Activated naive CD4-positive, alpha-beta T cell (primary cell): ENCODE measurements at places on chromosomes 2 and 18.

DNA sequence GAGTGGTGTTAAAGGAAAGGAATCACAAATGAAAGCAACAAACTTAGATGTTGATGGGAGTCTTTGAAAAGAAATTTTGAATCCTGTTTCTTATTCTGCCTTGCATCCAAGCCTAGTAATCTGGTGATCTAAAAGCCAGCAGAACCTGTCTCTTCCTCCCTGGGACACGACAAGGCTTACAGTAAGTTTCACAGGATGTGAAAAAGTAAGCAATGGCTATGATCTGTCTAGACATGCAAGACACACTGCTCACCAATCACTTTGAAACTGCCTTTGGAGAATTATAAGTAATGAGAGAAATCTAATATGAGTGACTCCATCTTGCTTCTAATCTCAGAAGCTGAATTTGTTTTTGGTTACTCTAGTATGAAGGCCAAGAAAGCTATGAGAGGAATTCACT lies 103.7 kb downstream of the KCNH7 start:
- DNase-seq: no peak

GRCh38 chr2:71882949-71883472 lies 264.7 kb downstream of the CYP26B1 start:
- no peak for DNase-seq

- no peak for DNase-seq
These were observed 683.5 kb downstream of the TMEM182 start for GRCh38 chr2:103445347-103445746.

GRCh38 chr18:73199151-73199550 lies 331.4 kb upstream of the NETO1 start:
- no peak for DNase-seq

DNA sequence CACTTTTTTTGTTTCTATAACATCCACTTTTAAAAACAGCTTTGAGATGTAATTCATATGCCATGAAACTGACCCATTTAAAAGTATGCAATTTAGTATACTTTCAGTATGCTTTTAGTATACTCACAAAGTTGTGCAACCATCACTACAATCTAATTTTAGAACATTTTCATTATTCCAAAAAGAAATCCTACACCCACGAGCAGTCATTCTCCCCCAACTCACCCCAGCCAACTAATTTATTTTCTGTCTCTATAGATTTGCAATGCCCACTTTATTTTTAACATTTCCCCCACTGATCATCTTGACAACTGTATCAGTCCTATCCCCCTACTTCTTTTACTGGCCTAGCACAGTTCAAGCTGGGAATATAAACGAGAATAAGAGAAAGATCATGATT lies 39.1 kb downstream of the FAM98A start:
- no peak for DNase-seq

DNA sequence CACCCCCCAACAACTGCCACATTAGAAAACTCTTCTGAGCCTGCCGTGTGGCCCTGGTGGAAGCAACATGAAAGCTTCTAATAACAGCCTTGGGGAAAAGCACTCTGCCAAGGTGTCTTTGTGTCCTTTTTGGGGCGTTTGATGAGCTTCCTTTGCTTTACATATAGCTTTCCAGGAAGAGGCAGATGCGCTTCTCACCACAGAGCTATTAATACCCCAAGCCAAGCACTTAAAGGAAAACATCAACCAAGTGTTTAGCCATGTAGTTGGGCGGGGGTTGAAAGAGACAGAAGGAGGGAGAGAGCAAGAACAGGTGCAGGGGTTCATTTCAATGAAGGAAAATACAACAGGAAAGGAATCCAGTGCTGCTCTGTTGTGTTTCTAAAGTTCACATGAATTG lies 176.1 kb downstream of the VAPA start:
- DNase-seq: no peak

- DNase-seq: no peak
These were observed 399.8 kb downstream of the TMEM182 start for GRCh38 chr2:103161456-103162289.

DNA sequence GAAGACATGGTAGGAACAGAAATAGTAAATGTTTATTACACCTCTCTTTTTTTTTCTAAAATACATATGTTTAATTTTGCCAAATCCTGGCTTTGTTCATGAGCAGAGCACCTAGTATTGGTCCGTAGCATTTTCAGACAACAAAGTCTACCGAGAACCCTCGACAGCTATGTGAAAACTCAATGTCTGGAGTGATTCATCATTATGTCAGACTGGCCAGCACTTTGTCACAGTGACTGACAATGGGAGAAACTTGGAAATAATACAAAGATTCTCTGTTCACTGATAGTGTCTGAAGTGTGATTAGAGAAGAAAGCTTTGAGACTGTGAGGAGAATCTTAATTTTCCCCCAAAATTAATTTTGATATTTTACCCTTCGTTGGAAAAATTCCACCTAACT lies 143.0 kb downstream of the HNMT start:
- no peak for DNase-seq

GRCh38 chr2:58194458-58194857 lies 46.7 kb downstream of the FANCL start:
- no peak for DNase-seq

- DNase-seq: no peak
These were observed 47.2 kb downstream of the VAPA start for GRCh38 chr18:9961041-9961440.

DNA sequence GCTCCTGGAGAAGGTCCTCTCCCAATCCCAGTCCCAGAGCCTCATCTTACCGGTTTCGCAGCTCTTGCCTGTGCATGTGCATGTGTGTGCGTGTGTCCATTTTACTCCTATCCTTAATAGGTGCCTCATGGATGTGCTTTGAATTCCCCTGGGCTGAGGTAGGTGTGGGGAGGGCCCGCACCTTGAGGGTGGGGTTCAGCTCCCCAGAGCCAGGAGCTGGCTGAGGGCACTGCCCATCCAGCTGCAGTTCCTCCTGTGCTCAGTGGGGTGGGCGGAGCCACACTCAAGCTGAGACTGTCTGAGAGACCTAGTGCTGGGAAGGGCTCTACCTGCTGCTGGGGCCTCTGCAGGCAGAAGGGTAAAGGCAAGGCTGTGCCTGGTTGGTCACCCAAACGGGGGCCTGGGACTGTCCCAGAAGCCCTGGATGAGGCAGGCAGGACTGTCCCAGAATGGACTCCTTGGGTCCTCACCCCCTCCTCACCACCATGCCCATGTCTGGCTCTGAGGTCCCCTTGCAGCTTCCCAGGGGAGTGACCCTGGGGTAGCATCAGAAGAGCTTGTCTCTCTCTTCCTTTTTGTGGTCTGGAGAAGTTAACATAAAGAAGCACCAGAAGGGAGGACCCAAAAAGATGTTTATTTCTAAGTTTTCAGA lies 8.9 kb downstream of the GDF7 start:
- DNase-seq: no peak

GRCh38 chr18:12895014-12895413 lies 11.0 kb upstream of the PTPN2 start:
- no peak for DNase-seq

DNA sequence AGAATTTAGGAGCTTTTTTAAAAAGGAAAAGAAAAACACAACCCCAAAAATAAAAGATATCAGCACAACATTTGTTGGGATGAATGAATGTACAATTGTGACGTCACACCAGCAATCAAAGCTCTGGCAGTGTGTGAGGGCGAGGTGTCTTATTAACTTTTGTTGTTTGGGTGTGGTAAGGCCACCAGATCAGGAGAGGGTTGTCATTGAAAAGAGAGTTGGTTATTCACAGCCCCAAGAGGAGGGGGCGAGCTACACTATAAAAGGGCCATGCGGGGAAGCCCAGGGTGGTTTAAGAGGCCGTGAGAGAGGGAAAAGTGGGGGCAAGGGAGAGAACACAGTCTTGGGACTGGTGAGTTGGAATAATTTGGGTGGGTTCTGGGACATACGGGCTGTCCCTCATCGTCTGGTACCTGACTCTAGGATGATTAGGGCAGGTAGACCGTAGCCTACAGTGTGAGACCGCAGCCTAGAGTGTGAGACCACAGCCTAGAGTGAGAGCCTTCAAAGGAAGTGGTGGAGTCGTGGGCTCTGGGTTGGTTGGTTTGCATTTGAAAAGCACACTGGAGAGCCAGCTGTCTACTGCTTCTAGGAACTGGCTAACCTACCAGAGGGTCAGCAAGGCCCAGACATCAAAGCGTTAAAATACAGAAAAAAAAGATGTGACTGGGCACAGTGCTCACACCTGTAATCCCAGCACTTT lies 128.4 kb downstream of the INO80D start:
- DNase-seq: no peak

DNA sequence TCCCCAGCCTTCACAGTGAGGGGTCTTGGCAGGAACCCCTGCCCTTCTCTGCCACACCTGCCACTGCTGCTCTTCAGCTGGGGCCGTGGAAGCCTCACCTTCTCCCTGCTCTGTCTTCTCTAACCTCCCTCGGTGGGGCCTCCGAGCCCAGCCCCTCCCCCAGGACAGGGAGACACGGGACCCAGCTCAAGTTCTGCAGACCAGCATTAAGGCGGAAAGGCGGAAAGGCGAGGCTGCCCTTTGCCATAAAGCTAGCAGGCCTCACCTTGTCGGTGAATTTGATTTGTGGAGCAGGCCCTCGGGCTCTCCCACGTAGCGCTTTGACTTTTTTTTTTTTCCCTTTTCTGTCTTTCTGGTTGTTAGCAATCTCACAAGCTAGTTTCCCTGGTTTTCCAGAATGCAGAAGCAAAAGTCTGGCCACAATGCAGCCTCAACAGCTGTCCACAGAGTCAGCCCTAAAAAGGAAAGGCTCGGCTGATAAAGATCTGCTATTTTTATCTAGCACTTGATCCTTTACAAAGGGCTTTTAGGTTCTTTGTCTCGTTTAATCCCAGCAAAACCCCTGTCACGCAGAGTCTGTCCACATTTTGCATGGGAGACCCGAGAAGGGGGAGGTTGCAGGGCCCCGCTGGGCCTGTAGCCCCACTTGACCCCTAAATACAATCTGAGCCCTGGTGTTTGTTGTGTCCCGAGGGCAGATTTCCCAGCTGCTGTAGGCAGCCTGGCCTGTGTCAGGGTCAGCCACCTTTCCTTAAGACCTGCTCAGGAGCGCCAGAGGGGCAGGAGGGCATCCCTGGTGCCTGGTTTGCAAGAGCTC lies 6.0 kb downstream of the ITM2C start:
- DNase-seq: no peak

- peak; percentile 69 for DNase-seq
These were observed 13.2 kb upstream of the SEH1L start for GRCh38 chr18:12934454-12935071.

DNA sequence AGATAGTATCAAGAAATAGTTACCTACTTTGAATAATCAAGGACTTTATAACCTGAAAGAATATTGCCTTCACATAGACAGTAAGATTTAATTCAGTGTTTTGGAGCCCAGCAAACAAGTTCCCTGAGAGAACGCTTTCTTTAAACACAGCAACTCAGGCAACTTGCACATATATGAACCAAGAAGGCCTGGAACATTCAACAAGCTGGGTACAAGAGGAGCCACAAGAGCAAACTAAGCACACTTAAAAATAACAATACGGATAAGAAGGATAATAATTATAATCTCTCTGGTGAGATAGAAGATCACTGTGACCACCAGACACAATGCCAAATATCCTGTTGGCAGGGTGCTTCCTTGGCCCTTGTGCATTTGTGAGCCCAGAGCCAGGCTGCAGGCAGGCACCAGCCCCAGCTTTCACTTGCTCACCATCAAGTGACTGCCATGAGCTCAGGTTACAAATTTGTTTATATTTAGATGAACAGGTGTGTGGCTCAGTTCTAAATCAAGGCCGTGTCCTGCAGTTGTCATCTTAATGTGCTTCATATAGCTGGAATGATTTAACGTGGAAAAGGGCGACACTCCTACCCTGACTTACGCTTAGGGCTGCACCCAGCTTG lies 446.6 kb downstream of the IRS1 start:
- no peak for DNase-seq

GRCh38 chr2:109448207-109448606 lies 165.6 kb downstream of the SEPTIN10 start:
- DNase-seq: no peak

GRCh38 chr18:69490813-69491212 lies 90.1 kb downstream of the DOK6 start:
- DNase-seq: no peak

DNA sequence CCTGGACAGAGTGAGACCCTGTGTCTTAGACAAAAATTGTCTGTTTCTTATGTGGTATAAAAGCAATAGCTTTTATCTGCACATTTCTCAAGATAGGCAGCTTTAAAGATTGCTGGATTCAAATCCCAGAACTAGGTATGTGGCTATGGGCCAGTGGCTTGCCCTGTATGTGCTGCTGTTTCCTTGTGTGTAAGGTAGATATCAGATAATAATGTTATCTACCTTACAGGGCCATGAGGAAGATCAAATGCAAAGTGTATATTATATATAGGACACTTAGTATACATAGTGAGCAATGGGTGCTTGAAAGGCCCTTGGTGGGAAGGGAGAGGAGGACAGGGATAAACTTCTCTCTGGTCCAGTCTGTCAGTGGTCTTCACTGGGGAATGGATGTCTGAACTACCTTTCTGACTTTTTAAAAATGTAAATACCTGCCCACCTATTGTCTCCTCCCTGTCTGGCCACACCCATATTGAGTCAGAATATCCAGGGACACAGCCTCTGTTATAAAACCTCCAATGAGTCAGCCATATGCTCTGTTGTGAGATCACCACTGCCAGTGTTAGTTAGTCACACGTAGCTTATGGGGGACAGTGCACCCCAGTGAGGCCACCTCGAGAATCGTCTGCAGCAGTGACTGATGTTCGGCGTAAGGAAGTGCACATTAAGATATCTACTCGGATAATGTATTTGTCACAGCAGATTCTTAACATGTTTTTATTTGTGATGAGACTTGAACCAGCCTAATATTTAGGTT lies 383.4 kb downstream of the PTPRM start:
- no peak for DNase-seq

- DNase-seq: no peak
These were observed 22.5 kb upstream of the TRAPPC8 start for GRCh38 chr18:31965316-31965970.

- DNase-seq: no peak
These were observed 731.4 kb upstream of the CHAC2 start for GRCh38 chr2:53036196-53036595.

DNA sequence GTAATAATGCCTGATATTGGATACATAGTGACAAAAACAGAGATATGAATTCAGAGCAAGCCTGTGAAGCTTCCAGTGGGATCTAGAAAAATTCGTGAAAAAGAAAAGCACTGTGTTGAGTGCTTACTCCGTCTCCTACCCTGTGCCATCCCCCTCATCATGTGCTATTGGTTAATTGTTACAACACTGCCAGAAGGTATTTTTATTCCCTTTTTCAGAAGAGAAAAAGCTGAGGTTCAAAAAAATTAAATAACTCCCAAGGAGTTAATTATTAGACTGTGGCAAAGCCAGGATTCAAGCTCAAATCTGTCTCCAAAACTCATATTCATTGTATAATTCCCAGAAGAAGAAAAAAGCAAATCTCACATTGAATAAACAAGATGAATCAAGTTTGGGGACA lies 735.5 kb upstream of the ACVR2A start:
- no peak for DNase-seq

DNA sequence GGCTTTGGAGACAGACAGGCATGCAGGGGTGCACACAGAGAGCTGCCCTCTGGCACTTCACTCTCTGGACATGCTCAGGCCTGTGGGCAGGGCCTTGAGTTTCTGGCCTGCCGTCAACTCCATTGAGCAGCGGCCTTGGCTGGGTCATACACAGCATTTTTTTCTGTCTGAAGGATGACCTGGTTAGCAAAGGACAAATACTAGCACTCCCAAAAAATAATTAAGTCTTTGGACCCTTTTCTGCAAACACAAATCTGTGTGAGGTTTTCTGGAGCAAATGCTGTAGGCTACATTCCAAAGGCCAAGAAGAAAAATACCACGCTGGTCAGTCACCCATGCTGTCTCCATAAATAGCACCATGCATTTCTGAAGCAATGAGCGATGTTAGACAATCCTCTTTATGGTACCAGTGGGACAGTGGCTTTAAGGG lies 124.7 kb upstream of the CTAGE1 start:
- DNase-seq: no peak

GRCh38 chr2:32732120-32732519 lies 104.3 kb downstream of the TTC27 start:
- no peak for DNase-seq
